ENCODE measurements at places on chromosomes 4 and X. TPM values are rescaled to one million over a fixed set of nuclear protein-coding genes. Genes with fewer than 3 reads are reported as not detected.

The SMIM10L2A gene
- total RNA-seq, result 2.5 TPM

The SRPK3 gene
- 0.07 TPM for total RNA-seq

The GRSF1 gene
- 106 TPM for total RNA-seq

The ASMT gene
- total RNA-seq, result not detected

The MID2 gene
- 10.8 TPM for total RNA-seq

The FAM236A gene
- not detected for total RNA-seq

The COL25A1 gene
- total RNA-seq, result not detected

The ZNF157 gene
- 0.14 TPM for total RNA-seq

The S100G gene
- not detected for total RNA-seq

The FAM149A gene
- total RNA-seq, result 2.4 TPM

The COX7B2 gene
- total RNA-seq, result not detected

The CT55 gene
- total RNA-seq, result not detected

The SERPINA7 gene
- not detected for total RNA-seq

The BEX5 gene
- 0.79 TPM for total RNA-seq

The OTUD4 gene
- total RNA-seq, result 20.5 TPM

The FREM3 gene
- not detected for total RNA-seq

The CHIC2 gene
- total RNA-seq, result 17.0 TPM

The MFAP3L gene
- total RNA-seq, result 2.0 TPM

The CSN1S1 gene
- not detected for total RNA-seq

The FAM199X gene
- 18.4 TPM for total RNA-seq

The CTPS2 gene
- 11.4 TPM for total RNA-seq

Data from airway epithelial cell (primary cell).